ENCODE measurements at places on chromosomes 7 and 10.
A peak's percentile ranks its signal among the peaks of the same experiment; 100 is the strongest.

- peak; percentile 88 for DNase-seq
Observed at GRCh38 chr10:3852147-3852904, 67.3 kb upstream of the KLF6 start.

DNA sequence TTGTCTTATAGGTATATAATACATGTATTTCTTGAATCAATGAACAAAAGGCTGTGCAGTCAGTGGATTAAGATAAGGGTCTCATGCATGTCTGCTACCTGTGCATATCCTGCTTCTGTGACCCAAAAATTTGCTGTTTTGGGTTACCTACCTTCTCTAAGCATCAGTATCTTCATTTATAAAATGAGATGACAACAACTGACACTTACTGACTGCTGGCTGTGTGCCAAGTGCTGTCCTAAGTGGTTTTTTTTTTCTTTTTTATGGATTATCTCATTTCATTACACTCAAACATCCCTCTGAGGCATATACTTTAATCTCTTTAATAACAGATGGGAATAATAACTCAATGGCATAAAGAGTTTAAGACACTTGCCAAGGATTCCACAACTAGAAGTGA is 2.1 kb downstream of the PDK4 start:
- no peak for DNase-seq

GRCh38 chr10:132665946-132666704 is 119.8 kb downstream of the NKX6-2 start:
- DNase-seq: peak; percentile 70

- DNase-seq: no peak
Observed at GRCh38 chr7:117114272-117114671, 161.0 kb downstream of the ST7 start.

DNA sequence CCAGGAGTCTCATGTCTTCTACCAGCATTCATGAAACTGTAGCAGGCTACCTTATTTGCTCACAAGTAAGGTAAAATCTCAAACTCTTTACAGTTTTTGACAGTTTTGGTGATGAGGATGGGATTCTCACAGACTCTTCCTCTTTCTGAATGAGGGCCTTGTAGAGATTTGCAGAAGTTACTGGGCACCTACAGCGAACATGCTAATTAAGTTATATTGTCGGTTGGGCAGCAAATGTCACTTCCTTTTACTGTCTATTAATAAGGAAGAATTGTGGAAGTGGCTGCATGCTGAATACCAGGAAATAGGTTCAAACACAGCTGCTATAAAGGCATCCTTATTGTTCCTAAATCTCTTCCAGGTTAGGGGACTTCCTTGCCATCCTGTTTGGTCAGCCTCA is 189.6 kb downstream of the DNAJC1 start:
- no peak for DNase-seq
